ENCODE measurements at places on chromosomes 6 and 20. TPM values are rescaled to one million over a fixed set of nuclear protein-coding genes. Genes with fewer than 3 reads are reported as not detected.

The RBBP8NL gene
- total RNA-seq, result 4.2 TPM

The SLC22A2 gene
- total RNA-seq, result not detected

The HLA-DMB gene
- not detected for total RNA-seq

The BPIFB4 gene
- total RNA-seq, result not detected

The KIFC1 gene
- total RNA-seq, result 38.2 TPM

The TAGAP gene
- 0.42 TPM for total RNA-seq

The LY6G6D gene
- total RNA-seq, result not detected

The FGD2 gene
- 0.63 TPM for total RNA-seq

The TTK gene
- total RNA-seq, result 22.0 TPM

The NINL gene
- 3.7 TPM for total RNA-seq

Data from airway epithelial cell (primary cell).